ENCODE measurements at places on chromosomes 6 and 20.

DNA sequence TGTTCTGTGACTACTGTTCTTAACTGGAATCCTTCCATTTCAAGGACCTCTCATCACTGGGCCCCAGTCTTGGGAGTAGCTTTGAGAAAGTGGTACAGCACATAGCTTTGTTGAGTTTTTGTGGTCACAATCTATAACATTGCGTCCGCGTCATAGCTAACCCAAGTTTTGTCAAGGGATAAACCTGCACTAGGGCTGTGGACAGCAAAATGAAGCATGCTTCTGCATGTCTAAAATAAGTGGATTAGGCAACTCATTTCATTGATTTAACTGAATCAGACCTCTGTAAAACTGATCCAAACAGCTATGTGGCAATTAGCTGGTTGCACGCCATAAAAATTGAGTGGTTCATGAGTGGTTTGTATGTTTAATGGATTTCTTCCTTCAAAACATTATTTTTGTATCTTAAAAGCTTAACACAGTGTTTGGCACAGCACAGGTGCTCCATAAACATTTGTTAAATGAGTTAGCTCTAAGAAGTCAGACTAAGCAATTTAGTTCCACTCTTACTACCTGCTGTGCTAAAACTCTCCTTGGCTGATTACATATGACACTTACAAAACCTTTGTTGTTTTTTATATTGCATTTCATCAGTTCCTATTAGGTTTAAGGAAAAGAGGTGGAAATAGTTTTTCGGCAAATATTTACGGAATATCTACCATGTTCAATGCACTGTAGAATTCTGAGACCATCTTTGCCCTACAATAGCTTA, 160.3 kb upstream of the ATXN1 start:
- DNase-seq = no peak

- no peak for DNase-seq
Measured at GRCh38 chr6:1409774-1410465, 20.5 kb downstream of the FOXF2 start.

- DNase-seq = no peak
Measured at GRCh38 chr6:147095316-147095715, 108.9 kb upstream of the STXBP5 start.

GRCh38 chr6:159390381-159390780, 221.2 kb downstream of the FNDC1 start:
- no peak for DNase-seq

DNA sequence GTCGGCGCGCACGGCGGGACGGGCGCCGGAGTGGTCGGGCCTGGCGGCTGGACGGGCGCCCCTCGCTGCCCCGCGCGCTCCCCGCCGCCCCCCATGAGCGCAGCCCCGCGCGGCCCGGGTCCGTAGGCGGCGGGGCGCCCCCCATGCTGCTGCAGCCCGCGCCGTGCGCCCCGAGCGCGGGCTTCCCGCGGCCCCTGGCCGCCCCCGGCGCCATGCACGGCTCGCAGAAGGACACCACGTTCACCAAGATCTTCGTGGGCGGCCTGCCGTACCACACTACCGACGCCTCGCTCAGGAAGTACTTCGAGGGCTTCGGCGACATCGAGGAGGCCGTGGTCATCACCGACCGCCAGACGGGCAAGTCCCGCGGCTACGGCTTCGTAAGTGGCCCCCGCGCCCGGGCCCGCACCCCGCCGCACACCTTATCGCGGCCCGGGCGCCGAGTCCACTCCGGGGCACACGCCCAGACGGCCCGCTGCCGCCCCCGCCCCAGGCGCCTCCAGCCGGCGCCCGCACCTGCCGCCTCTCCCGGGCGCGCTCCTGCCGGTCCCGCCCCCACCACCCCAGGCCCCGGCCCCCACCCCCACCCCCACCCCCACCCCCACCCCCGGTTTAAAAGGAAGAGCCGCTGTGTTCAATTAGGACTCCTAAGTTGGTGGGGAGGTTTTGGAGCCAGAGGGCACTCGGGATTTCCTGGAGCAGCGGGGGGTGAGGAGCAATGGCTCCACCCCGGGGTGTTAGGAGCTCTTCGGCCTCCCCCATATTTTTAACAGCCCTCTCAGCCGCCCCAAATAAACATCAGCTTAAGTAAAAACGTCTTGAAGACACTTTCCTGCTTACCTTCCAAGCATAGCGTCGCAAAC, 474 bp downstream of the RBM38 start:
- no peak for DNase-seq

DNA sequence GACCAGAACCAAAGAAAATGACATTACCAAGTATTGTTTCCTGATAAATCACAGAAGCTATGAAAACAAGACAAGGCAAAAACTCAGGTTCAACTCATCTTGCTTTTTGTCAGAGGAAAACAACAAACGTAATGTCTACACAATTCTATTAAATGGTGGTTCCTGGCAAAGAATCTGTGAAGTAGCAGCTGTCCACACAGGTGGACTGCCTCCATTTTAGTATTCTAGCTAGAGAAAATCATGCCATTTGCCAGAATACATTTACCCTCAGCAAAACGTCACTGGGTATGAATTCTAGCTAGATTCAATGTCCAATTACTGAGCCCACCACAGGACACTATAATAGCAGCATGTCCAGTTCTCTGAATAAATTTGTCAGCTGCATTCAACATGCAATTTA, 125.4 kb downstream of the ADGRB3 start:
- DNase-seq = no peak

GRCh38 chr6:141688916-141689315, 443.8 kb upstream of the GJE1 start:
- no peak for DNase-seq

DNA sequence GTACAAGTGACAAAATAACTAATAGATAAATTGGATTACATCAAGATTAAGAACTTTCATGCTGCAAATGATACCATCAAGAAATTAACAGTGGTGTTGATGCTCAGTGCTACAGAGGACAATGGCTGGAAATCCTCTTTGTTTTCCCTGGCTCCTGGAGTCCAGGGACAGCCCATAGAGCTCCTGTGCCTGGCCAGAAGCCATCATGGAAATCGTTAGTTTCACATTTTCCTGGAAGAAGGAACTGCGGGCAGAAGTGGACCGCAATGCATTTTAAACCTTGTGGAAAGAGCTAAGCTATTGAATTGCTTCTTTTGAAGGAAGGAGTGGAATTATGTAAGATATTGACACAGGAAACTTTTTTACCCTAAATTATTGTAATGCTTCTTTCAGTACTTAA, 276.0 kb downstream of the GJA1 start:
- peak; percentile 50 for DNase-seq

DNA sequence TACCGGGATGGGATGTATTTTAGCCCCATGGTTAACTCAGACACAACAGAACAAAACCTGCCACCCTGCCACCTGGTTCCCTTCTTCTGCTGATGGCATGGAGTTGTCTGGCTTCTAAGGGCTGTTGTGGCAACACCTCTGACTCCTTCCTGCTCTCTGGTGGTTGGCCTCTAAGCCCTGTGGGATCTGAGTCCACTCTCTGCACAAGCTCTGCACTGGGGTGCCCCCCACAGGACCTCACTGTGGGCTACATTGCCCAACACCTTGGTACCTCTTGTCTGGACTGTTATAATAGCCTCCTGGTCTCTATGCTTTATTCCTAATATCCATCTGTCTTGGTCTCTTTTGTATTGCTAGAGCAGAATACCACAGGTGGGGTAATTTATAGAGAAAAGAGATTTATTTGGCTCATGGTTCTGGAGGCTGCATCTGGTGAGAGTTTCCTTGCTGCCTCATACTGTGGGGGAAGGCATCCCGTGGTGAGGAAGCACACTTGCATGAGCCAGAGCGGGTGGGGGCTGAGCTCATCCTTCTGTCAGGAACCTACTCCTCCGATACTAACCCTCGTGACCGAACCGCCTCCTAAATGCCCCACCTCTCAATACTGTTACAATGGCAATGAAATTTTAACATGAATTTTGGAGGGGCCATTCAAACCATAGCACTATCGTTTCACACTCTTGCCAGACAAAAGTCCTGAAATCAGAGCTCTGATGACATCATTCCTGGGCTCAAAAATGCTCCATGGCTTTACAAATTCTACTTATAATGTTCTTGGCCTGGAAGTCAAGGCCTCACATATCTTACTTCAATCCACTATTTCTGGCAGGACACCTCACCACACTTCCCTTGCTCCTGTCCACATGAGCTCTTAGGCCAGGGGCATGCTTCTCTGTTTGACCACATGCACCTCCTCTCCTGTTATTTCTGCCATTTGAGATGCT, 127.2 kb downstream of the PAX1 start:
- peak; percentile 74 for DNase-seq

DNA sequence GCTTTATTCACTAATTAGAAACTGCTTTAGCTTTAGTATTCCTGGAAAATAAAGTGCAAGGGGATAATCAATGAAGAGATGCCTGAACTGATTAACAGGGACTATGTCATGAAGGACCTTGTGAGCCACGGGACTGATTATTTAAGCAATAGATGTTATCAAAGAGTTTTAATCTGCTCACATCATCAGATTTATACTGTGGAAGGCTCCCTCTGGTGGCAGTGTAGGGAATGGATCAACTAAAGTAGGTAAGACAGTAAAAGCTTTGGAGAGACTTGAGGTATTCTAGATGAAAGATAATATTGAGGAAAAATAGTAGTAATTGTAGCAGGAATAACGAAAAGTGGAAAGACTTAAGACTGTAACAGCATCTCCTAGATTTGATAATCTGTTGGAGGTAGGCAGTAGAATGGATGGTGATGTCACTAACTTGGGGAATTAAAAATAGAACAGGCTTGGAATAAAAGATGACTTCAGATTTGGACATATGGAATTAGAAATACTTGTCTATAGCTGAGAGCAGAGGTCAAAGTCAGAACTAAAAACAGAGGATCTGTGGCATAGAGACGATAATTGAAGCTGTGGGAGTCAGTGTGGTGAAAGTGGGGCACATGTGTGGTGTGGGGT, 80.3 kb upstream of the HTR1E start:
- no peak for DNase-seq

DNA sequence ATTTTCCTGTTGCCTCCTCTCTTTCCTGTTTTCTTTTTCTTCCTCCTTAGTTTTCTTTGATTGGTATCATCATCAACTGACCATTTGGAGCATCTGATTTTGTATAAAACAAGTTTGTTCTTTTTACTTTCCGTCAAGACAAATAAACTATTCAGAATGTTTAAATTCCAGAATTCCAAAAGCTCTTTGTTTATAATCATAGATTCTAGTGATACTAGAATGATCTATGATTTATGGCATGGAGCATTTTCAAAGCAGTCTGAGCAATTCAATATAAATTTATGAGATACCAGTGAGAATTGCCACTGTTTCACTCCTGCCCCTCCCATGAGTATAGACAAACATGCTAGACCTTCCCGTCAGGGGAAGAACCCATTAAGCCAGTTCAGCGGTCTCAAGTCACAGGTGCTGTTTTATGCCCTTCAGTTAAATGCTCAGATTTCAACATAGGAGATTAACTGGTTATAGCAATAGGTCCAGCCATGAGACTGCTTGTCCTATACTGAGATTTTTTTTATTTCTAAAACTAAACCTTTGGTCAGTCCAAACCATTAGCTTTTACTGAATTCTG, 60.7 kb downstream of the GRIK2 start:
- no peak for DNase-seq

GRCh38 chr6:72636215-72636614, 14.4 kb downstream of the KCNQ5 start:
- DNase-seq = no peak

DNA sequence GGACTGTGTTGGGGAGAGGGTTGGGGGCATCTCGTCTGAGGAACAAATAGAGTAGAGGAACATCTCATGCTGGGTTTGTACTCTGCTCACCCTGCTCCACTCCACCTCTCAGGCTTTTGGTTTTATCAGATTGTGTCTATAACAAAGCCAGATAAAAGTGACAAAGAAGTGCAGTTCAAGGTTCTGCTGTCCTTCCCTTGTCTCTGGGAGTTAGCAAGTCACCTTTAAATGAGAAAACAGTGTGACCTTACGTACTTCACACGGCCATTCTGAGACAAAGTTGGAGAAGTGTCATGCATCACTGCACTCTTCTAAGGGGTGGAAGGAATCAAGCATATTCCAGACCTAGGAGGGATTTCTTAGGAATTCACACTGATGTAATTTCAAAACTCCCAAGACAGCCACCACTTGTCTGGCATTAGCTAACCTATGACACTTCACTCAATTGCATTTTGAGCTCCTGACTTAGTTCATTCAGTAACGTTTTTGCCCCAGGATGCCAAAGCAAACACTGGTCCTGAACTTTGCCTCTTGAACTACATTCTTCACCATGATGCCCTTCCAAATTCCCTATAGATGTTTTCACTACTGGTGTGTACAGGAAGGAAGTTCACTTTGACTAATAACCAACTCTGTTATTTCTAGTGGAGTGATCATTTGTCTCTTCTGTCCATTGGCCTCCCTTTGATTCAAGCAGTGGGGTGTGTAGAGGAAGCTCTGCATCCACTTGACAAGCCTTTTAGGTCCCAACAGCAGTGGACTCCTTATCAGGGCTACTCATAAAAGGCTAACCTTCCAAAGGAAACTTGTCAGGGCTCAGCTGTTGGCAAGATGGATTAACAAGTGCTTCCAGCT, 647.6 kb upstream of the FLRT3 start:
- no peak for DNase-seq

DNA sequence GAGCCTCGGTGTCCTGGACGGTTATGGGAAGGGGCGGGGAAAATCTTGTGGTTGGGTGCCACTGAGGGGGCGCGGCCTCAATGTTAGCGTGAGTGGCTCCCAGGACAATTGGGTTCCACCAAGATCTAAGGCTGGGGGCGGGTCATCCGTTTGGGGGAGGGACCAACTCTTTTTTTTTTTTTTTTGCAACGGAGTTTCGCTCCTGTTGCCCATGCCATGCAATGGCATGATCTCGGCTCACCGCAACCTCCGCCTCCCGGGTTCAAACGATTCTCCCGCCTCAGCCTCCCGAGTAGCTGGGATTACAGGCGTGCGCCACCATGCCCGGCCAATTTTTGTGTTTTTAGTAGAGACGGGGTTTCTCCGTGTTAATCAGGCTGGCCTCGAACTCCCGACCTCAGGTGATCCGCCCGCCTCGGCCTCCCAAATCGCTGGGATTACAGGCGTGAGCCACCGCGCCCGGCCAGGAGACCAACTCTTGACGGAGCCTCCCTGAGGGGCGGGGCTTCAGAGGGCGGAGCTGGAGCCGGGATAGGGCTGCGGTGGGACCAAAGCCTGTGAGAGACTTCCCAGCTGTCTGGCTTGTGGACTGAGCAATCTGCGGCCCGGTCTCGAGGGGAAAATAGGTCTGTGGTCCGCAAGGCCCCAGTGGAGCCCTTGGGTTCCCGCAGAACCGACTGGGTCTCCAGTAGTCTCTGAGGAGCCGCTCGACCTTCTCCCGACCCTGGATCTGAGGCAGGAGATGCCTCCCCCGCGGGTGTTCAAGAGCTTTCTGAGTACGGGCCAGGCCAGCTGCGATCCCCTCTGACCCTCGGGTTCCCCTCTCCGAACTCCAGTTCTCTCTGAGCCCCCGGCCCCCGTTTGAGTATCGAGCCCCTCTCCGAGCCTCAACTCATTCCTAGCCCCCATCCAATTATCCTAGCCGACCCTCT, 1.1 kb downstream of the SPAG4 start:
- DNase-seq = peak; percentile 81

- no peak for DNase-seq
Measured at GRCh38 chr6:41645007-41645618, 6.8 kb downstream of the MDFI start.

Measured in hindlimb muscle (tissue), 1 donor.